ENCODE measurements at places on chromosomes 1 and 21.
A peak's percentile ranks its signal among the peaks of the same experiment; 100 is the strongest.

DNA sequence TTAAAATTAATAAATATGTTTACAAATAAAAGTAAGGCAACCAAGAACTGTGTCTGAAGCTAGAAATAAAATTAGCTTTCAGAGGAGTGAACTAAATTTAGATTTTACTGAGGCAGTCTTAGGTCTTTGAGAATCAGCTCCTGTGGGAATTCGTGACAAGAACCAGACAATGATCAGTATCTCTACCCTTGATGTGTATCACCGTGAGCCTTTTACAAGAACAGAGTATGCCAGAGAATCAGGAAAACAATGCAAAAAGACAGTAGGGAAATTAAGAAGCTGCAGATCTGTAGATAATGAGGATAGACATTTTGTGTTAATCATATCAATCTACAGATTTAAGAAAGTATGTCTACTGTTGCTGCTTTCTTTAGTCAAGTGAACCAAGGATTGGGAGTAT lies 351.0 kb downstream of the COL11A1 start:
- no peak for DNase-seq

- DNase-seq = no peak
Observed at GRCh38 chr1:227428803-227429202, 110.5 kb upstream of the CDC42BPA start.

DNA sequence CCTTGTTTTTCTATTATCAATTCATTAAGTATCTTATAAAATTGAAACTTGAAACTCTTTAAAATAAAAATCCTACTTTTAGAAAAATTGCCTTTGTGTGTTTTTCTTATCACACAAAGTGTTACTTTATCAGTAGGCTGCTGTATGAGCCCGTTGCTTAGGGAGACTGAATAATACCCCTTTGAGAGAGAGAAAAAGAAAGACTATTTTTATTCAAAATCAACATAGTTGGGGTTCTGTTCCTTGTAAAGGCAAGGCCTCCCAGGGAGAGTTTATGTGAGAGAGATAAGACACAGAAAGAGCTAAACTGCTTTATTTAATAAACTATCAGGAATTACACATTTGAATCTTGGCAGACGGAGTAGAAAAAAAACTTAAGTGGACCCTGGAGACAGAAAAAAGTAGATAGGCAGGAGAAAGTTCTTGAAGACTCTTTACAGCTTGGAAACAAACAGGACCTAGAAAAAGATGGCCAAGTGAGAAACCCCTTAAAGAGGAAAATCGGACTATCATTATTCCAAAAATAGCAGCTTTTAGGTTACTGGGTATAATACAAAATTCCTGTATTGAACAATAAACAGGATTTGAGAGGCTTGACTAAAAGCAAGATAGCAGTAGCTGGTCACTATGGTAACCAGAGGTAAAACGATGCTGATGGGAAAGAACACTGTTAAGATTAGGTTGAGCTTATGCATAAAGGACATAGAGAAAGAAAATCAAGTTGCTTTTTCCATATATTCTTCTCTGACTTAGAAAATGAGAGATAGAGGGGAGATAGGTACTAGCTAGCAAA lies 170.9 kb downstream of the LRRC7 start:
- DNase-seq = no peak

DNA sequence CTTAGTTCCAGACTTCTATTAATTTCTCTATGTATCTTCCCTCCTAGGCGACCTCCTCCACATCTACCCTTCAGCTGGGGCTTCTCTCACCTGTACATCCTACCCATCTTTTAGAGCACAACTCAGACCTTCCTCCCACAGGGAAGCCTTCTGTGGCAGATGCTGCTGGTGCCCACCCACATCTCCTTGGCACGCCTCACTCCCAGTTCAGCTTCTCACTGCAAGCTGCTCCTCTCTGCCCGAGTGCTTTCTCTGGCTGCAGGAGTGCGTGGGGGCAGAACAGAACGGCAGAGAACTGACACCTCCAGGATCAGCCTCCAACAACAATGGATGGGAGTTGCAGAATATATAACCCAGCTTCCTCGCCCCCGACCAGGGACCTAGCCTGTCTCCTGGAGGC lies 36.5 kb downstream of the ZBTB18 start:
- DNase-seq = no peak

GRCh38 chr1:202835548-202836072 lies 24.9 kb downstream of the PCAT6 start:
- peak; percentile 29 for DNase-seq

DNA sequence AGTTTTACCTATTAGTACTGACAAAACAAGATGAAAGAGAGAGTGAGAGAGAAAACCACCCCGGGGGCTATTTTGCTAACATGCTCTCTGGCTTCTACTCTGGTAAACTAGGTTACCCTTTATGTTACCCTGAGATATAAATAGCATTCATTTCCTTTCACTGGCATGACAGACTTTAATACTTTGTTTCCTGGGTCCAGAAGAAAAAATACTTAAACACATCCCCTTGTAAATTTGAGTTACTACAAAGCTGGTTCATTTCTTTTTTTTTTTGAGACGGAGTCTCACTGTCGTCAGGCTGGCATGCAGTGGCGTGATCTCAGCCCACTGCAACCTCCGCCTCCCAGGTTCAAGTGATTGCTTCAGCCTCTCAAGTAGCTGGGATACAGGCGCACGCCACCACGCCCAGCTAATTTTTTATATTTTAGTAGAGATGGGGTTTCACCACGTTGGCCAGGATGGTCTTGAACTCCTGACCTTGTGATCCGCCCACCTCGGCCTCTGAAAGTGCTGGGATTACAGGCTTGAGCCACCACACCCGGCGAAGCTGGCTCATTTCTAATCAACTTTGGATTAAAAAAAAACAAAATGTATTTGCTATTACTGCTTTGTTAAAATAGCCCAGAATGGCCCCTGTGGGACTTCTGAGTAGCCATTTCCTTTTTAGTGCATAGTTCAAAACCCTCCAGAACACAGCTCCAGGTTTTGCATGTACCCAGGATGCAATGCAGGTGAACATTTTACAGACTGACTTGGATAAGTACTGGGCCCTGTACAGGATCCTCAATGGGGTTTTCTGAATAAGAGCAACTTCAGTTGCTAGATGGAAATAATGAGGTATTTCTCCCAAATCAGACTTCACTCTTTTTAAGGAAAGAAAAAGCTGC lies 20.6 kb downstream of the INPP5B start:
- DNase-seq = no peak

Measured in CD4-positive, alpha-beta memory T cell (primary cell).